Forelimb muscle (tissue), 1 donor: ENCODE measurements at places on chromosomes 11 and 22. TPM values are rescaled to one million over a fixed set of nuclear protein-coding genes. Genes with fewer than 3 reads are reported as not detected.

The KIRREL3 gene
- polyA plus RNA-seq = 0.80 TPM

The LIPT2 gene
- 1.9 TPM for polyA plus RNA-seq

The GRIA4 gene
- polyA plus RNA-seq = 10.7 TPM

- DNase-seq = no peak
These were observed 25.6 kb downstream of the HEPHL1 start for GRCh38 chr11:94046796-94047195.

- DNase-seq = no peak
These were observed 562.5 kb downstream of the MN1 start for GRCh38 chr22:27238935-27239510.

- DNase-seq = no peak
These were observed 123.4 kb downstream of the OPCML start for GRCh38 chr11:133408936-133409335.

GRCh38 chr11:83572581-83573496 lies 286.7 kb upstream of the CCDC90B start:
- no peak for DNase-seq

DNA sequence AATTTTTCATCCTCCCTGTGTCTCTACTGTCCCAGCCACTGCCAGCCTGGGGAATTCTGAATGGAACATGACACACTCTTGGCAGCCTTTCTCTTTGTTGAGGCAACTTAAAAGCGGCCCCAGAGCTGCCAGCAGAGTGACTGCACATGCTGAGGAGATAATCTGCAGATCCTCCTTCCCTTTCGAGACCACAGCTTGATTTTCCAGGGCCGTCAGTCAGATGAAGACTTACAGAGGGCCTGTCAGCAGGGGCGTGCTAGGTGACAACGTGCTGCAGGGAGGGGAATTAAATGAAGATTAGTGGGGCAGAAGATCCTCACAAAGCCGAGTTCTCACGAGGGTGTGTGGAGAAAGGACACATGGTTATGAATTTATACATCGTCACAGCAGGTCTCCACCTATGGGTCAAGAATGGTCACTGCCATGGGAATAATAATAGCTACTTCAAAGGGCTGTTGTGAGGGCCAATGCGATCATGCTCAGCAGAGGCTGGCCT lies 193.5 kb upstream of the PITPNB start:
- DNase-seq = no peak

DNA sequence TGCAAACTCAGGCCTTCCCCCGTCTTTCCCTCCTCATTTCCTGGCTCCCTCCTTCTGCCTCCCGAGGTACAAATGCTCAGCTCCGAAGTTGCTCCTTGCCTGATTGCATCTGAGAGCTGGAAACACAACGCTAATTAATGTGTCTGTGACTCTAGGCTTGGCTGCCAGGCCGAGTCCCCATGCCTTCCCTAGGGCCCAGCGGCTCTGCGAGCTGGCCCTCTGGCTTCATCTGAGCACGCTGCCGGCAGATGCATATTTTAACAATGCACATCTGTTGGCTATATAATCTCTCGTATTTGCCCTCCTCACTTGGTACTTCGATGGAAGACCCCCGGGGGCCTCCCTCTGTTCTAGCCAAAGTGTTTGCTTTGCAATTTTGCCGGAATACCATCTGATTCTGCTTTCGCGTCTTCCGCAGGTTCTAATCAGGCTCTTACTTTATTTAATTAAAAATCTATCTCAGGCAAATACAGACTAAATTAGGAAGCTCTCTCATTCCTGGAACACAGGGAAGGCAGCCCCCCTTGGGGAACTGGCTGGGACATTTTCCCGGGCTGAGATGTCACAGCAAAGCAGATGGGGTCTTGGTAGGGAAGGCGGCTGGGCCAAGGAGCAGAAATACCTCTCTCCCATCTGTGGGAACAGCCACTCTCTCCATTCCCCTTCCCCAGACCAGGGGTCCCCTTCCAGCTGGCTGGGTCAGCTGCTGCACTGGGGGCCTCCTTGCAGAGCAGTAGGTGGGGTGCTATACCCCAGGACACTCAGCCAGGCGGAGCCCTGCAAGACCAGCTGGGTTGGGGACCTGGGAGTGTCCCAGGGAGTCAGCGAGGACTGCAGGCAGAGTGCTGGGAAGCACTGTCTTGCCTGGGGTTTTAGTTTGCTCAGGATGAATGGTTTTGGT lies 162.8 kb downstream of the ST3GAL4 start:
- no peak for DNase-seq

GRCh38 chr22:37128555-37129281 lies 19.2 kb upstream of the TMPRSS6 start:
- DNase-seq = no peak

GRCh38 chr11:128346804-128347203 lies 240.6 kb downstream of the ETS1 start:
- DNase-seq = no peak

- no peak for DNase-seq
These were observed 1.1 kb upstream of the DBX1 start for GRCh38 chr11:20161230-20161918.

DNA sequence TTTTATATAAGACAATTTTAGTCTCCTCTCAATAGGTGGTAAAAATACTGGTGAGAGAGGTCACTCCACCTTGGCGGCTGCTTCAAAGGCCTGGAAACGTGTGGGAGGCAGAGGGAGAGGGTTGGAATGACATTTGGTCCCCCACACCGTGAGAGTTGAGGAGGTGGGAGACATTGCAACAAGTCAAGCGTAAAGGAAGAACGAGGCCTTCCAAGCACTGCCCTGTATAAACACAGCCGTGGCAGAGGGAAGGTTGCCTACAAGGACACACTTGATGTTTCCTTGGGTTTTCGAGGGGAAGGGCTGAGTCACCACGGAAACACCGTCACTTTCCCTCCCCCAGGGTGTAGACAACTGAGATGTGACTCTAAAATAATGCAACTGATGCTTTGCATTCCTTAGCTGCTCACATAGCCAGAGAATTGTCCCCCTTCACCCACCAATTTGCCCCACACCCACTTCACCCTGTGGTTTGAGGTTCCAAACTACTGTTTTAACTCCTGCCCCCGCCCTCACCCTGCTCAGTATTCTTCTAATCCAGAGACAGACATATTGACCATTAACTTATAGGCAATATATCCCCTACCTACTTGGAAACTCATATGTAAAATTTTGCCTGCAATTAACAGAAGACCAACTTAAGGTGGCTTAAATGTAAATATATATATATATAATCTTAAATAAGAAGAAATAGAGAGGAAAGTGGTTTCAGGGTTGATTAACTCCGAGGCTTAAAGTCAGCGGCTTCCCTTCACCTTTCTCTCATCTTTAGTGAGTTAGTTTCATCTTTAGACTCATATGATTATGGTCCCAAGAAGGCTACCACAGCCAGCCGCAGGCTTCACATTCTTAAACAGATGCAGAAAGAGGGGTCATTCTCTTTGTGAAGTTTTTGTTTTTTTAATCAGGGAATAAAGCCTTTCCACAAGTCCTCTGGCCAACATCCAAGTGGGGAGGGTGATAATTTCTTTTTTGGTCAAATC lies 54.1 kb upstream of the BDNF start:
- no peak for DNase-seq

DNA sequence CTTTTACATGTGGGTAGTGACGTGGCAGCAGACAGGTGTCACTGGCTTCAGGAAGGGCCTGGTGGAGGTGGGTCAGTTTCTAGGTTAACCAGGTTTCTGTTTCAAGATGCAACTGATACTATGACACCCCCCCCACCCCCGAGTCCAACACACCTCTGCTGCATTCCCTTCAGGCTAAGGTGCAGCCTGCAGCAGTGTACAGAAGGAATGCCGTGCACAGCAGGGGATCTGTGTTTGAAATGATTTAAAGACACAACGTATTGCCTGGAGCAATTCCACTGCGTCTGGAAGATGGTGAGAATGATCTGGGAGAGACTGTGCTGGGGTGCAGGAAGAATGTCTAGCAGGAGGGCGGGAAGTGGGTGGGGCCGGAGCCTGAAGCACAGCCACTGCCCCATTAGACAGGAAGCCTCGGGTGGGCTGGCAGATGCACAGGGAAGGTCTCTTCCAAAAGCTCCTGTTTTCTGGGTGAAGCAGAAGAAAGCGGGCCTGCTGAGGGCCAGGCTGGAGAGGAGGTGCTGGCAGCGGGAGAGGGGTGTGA lies 11.9 kb upstream of the TESMIN start:
- DNase-seq = no peak

GRCh38 chr11:65055538-65055937 lies 2.8 kb downstream of the NAALADL1 start:
- no peak for DNase-seq

DNA sequence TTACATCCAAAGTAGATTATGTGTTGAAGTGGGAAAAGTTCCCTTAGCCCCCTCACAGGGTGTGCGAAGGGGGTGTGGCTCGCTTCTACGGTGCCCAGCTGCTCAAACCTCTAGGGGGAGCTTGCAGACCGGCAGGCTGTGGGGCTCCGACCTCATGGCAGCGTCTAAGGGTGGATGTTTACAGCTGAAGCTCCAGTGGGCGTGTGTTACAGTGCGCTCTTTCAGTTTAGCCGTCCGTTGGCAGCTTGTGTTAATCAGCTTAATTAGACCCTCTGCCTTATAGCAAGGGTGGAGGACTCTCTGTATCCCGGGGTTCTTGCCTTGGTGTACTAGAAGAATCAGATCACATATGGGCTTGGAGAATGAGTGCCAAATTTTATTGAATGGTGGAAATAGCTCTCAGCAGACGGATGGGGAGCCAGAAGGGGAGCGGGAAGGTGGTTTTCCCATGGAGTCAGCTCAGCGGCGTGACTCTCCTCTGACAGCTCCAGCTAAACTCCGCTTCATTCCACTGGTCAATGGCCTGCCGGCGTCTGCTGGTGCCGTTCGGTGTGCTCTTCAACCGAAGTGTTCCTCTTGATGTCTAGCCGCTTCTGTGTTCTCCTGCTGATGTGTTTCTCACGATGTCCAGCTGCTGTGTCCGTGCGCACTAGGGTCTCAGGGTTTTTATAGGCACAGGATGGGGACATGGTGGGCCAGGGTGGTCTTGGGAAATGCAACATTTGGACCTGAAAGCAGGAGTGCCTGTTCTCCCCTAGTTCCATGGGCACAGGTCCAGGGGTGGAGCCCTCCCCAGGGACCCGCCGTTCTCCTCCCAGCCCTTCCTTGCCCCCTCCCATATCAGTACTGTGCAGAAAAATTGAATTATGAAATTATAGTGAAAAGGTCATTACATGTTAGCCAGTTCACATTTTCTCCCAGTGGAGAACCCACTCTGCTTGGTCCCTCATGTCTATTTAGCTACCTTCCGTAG lies 28.6 kb upstream of the OR10G7 start:
- no peak for DNase-seq

- DNase-seq = no peak
These were observed 4.3 kb downstream of the NOL12 start for GRCh38 chr22:37690407-37690806.

GRCh38 chr11:44899959-44900358 lies 50.7 kb downstream of the TP53I11 start:
- DNase-seq = no peak

The MS4A1 gene
- 0.68 TPM for polyA plus RNA-seq

- no peak for DNase-seq
These were observed 853.6 kb downstream of the KCNA4 start for GRCh38 chr11:29163231-29163630.

DNA sequence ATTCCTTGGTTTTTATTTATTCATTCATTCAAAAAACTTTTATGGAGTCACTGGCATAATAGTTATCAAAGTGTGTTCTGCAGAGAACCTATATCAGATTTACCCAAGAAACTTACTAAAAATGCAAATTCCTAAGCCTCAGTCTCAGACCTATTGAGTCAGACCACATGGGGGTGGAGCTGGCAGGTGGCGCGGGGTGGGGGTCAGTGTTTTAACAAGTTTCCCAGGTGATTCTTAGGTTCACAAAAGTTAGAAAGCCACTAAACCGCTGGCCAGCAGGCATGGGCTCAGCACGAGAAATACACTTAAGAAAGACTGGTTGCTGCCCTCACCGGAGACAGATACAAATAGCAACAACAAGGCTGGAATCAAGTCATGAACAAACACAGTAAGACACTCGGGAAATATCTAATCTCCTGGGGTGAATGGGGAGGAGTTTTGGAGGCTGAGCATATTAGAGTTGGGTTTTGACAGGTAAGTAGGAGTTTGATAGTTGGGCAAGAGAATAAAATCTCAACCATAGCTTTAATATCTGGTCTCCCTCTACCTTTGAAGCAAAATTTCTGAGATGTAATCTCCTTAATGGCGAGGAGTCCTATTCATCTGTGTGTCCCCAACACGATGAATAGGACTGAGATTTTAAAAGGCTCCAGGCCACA lies 167.5 kb upstream of the NECTIN1 start:
- DNase-seq = no peak

The ARHGAP8 gene
- polyA plus RNA-seq = 1.7 TPM

- DNase-seq = no peak
These were observed 58.8 kb downstream of the CHRDL2 start for GRCh38 chr11:74672332-74672955.

DNA sequence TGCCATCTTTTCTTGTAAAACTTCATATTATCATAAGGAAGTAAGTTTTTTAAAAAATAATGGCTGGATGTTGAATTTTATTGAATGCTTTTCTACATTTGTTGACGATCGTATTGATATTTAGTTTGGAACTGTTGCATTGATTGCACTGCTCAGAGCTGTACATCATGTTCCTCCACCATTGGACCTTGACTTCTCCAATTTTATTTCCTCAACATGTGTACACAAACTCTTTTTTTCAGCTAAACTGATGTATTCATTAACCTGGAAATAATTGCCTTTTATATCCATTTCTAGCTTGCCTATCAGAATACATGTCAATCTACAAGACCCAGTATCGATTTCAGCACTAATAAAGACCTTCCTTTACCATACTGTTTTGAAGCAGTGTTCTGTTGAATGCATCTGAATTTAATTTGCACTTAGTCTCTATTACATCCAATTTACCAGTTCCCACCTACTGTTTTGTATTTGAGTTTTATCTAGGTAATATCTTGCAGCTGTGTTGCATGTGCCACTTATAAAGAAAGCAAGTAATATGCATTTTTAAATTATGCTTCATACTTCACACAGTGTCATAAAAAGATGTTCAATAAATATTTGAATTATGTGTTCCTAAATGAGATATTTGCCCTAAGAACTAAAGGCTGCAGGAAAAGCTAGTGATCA lies 5.5 kb downstream of the CEP57 start:
- DNase-seq = no peak

GRCh38 chr11:102420547-102420946 lies 32.0 kb downstream of the TMEM123 start:
- no peak for DNase-seq

- DNase-seq = no peak
These were observed 75.1 kb upstream of the TSPAN18 start for GRCh38 chr11:44651535-44652155.

The NCR3LG1 gene
- 0.29 TPM for polyA plus RNA-seq

- no peak for DNase-seq
These were observed 120.3 kb downstream of the KCNQ1OT1 start for GRCh38 chr11:2579315-2580060.

- no peak for DNase-seq
These were observed 19.5 kb upstream of the UVRAG start for GRCh38 chr11:75795276-75796090.

GRCh38 chr11:92964471-92964870 lies 5.0 kb upstream of the MTNR1B start:
- DNase-seq = no peak

GRCh38 chr11:113148652-113149051 lies 165.7 kb upstream of the TTC12 start:
- DNase-seq = no peak

The CSKMT gene
- 2.8 TPM for polyA plus RNA-seq
